ENCODE measurements at places on chromosomes 1 and 21.

DNA sequence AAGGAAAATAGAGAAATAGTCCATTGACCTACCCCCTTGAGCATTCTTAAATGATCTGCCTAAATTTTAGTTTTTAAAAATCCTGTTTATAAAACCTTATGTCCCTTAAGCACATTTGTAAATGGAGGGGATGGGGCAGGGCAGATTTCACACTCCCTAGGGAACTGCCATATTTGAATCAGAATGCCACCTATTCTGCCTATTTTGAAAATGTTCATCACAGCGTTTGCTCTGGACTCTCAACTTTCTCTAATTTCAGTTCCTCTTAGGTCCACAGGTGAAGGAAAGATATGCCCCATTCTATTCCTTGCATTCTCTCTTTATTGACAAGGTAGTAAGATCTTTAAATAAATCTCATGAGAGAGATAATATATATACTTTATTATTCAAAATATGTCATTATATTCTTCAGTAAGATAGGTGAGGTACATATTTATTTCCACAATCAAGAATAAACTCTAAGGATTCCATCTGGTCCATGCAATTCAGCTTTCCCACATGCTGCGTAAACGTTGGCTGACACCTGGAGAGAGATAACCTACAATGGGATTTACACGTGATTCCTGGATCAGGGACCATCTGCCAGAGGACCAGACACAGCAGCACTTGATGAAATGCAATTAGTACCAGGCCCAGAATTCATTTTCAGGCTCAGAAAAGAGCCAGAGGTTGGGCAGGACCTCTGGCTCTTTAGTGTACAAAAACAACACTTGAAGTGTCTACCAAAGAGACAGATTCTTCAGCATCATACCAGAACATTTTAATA, 1.2 kb upstream of the LPGAT1 start:
- no peak overlapping the region for H3K4me3 ChIP-seq
- no peaks in the 10 kb centered on the region for H3K36me3 ChIP-seq
- H3K4me1 ChIP-seq, result no peaks in the 10 kb centered on the region
- no peak overlapping the region for H3K27ac ChIP-seq
- H3K27me3 ChIP-seq, result no peaks in the 10 kb centered on the region

DNA sequence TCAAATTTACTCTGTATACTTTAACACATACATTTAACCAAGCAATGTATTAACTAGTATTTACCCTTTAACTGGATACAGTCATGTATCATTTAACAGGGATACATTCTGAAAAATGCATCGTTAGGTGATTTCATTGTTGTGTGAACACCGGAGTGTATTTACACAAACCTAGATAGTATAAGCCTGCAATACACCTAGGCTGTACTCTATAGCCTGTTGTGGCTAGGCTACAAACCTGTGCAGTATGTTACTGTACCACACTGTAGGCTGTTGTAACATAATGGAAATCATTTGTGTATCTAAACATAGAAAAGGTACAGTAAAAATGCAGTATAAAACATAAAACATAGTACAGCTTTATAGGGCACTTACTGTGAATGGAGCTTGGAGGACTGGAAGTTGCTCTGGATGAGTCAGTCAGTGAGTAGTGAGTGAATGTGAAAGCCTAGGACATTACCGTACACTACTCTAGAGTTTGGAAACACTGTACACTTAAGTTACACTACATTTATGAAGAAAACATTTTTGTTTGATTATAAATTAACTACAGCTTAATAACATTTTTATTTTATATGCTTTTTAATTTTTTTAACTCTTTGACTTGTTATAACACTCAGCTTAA, 21.3 kb downstream of the RGS4 start:
- no peak overlapping the region for H3K27ac ChIP-seq
- peak; percentile 60 for DNase-seq

- no peaks in the 10 kb centered on the region for H3K36me3 ChIP-seq
- H3K27ac ChIP-seq, result no peak overlapping the region
- no peaks in the 10 kb centered on the region for H3K4me1 ChIP-seq
- H3K4me3 ChIP-seq, result no peak overlapping the region
- no peak for DNase-seq
- no peaks in the 10 kb centered on the region for H3K27me3 ChIP-seq
Observed at GRCh38 chr21:17759511-17760178, 59.5 kb downstream of the C21orf91 start.

DNA sequence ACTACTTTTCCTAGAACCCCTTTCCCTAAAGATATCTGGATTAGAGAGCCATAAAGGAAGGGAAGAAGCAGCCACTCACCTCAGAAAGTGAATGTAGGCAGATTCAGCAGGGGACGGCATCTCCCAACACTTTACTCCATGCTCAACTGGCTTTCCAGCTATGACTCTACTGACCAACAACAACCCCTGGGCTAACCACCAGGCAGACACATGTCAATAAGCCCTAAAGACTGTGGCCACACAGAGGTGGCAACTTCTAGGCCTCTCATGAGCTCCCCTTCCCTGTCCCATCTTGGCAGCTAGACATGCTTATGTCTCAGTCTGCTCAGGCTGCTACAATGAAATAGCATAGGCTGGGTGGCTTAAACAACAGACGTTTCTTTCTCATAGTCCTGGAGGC, 214.0 kb upstream of the ZP4 start:
- H3K27ac ChIP-seq, result no peak overlapping the region
- H3K36me3 ChIP-seq, result no peaks in the 10 kb centered on the region
- H3K4me1 ChIP-seq, result no peaks in the 10 kb centered on the region

DNA sequence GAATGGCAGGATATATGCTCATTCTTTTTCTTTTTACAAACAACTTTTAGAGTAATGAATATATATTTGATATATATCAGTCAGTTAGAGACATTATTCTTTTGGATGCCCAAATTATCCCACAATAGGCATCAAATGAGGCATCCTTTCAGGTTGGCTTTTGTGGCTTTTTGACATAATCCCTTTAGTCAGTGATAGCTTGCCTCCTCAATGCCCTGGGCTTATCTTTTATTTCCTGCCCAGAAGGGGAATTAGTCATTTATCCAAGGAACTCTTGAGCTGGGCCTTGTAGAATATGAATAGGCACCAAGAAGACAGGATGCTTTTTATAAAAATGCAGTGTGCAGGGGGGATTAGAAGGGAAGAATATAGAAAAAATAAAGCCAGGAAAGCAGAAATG, 22.2 kb downstream of the EPHX4 start:
- DNase-seq, result no peak
- H3K4me3 ChIP-seq, result no peak overlapping the region
- no peak overlapping the region for H3K27ac ChIP-seq
- H3K27me3 ChIP-seq, result no peaks in the 10 kb centered on the region
- H3K36me3 ChIP-seq, result no peaks in the 10 kb centered on the region

DNA sequence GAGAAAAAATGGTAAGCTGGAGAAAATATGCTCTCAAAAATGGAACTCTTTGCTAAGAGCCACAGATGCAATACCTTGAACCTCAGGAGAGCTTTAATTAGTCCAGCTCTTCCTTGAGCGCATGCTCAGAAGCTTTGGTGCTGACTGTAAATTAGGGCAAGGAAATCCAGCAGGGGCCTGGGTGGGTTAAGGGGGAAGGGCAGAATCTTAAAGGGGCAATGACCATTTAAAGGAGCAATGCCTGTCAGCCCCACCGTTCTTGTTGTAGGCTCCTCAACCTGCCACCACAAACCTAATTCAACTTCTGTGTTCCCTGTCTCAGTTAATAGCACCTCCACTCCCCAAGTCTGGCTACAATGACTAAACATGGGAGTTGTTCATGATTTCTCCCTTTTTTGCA, 6.8 kb upstream of the SLC22A15 start:
- no peak overlapping the region for H3K4me3 ChIP-seq
- H3K36me3 ChIP-seq, result no peaks in the 10 kb centered on the region
- no peak for DNase-seq
- no peaks in the 10 kb centered on the region for H3K4me1 ChIP-seq
- H3K27ac ChIP-seq, result no peak overlapping the region
